Colonic mucosa (tissue), 4 donors: ENCODE measurements at places on chromosomes 13 and 19. TPM values are rescaled to one million over a fixed set of nuclear protein-coding genes. Genes with fewer than 3 reads are reported as not detected.

CYP4F2 gene
- total RNA-seq, result 7.0 TPM

CLEC11A gene
- 5.1 TPM for total RNA-seq

DOCK6 gene
- total RNA-seq, result 86.0 TPM

MEIS3 gene
- total RNA-seq, result 2.6 TPM

KIR2DL4 gene
- not detected for total RNA-seq

DKKL1 gene
- total RNA-seq, result not detected

LILRB2 gene
- total RNA-seq, result 5.3 TPM

PRRG2 gene
- 20.2 TPM for total RNA-seq

RASA3 gene
- total RNA-seq, result 7.2 TPM

TEAD2 gene
- total RNA-seq, result 17.7 TPM

LILRB4 gene
- 1.4 TPM for total RNA-seq

LGI4 gene
- 10.2 TPM for total RNA-seq

SSC5D gene
- 7.4 TPM for total RNA-seq

TTC9B gene
- 0.30 TPM for total RNA-seq

ENOX1 gene
- 0.22 TPM for total RNA-seq

CALR3 gene
- not detected for total RNA-seq

FAM216B gene
- total RNA-seq, result not detected

CGB3 gene
- total RNA-seq, result not detected

TEX29 gene
- total RNA-seq, result not detected

KCTD12 gene
- total RNA-seq, result 58.4 TPM

LYPD3 gene
- 0.42 TPM for total RNA-seq

OLFM2 gene
- 1.9 TPM for total RNA-seq

VSIG10L gene
- 2.1 TPM for total RNA-seq
